Ovary (tissue), 10 donors: ENCODE measurements at places on chromosomes 12 and 14.

DNA sequence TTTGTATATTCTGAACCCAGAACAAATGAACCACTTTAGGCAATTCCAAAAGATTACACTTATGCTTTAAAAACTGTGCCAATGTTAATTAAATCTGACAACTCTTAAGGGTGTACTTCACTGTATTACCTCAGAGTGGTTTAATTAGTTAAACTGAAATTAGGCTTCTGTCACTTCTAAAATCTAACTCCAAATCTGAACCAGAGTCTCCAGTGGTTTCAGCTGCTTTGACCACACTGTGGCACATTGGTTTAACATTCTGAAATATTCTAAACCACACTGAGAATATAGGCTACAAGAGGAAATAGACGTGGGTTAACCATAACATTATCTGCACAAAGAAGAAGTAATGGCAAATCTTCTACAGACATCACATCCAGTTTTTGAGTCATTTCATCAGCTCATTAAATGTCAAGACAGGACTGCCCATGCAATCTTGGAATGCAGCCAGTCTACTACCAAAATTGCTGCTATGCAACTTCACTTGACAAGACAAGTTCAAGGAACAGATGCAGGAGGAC is 94.8 kb downstream of the LRP6 start:
- H3K27ac ChIP-seq, result no peak overlapping the region
- H3K4me3 ChIP-seq, result no peak overlapping the region
- no peaks in the 10 kb centered on the region for H3K36me3 ChIP-seq
- no peaks in the 10 kb centered on the region for H3K27me3 ChIP-seq
- no peak for DNase-seq

- H3K27me3 ChIP-seq, result no peaks in the 10 kb centered on the region
- H3K4me3 ChIP-seq, result no peak overlapping the region
- no peak for DNase-seq
- H3K27ac ChIP-seq, result no peak overlapping the region
- no peaks in the 10 kb centered on the region for H3K4me1 ChIP-seq
- H3K36me3 ChIP-seq, result no peaks in the 10 kb centered on the region
Observed at GRCh38 chr12:95517246-95517645, 34.0 kb downstream of the USP44 start.

DNA sequence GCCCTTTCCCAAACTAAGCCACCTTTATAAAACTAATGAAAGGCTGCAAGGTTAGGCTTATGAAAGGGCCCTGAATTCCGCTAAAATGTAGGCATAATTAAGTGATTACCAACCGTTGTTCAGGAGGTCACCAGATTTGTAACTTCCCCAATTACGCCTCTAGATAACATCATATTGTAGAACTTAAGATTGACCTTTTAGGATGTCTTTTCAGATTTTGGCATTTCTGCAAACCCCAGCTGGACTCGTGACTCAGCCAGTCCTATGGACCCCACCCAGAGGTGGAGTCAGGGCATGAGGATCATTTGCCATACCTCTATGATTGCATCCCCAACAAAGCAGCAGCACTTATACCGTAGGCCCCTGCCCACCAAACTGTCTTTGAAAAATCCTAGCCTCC is 3.7 kb upstream of the LPCAT3 start:
- H3K4me1 ChIP-seq, result peaks cover 2% of the 10 kb centered on the region
- H3K27ac ChIP-seq, result no peak overlapping the region
- H3K4me3 ChIP-seq, result no peak overlapping the region
- H3K36me3 ChIP-seq, result no peaks in the 10 kb centered on the region
- no peaks in the 10 kb centered on the region for H3K27me3 ChIP-seq

DNA sequence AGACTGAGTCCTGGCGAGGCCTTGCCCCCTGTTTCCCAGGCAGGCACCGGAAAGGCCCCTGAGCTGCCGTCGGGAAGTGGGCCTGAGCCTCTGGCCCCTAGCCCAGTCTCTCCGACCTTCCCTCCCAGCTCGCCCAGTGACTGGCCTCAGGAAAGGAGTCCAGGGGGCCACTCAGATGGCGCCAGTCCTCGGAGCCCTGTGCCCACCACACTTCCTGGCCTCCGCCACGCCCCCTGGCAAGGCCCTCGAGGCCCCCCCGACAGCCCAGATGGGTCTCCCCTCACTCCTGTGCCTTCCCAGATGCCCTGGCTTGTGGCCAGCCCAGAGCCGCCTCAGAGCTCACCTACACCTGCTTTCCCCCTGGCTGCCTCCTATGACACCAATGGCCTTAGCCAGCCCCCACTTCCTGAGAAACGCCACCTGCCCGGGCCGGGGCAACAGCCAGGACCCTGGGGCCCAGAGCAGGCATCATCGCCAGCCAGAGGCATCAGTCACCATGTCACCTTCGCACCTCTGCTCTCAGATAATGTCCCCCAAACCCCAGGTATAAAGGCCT is 10.9 kb downstream of the TNS2 start:
- peak overlapping the region; percentile 42 for H3K27ac ChIP-seq
- H3K27me3 ChIP-seq, result no peaks in the 10 kb centered on the region
- H3K4me3 ChIP-seq, result no peak overlapping the region
- H3K4me1 ChIP-seq, result peaks cover 17% of the 10 kb centered on the region
- H3K36me3 ChIP-seq, result no peaks in the 10 kb centered on the region

- no peak overlapping the region for H3K4me3 ChIP-seq
- H3K27me3 ChIP-seq, result no peaks in the 10 kb centered on the region
- H3K27ac ChIP-seq, result no peak overlapping the region
Observed at GRCh38 chr12:63206909-63207308, 55.9 kb upstream of the AVPR1A start.

DNA sequence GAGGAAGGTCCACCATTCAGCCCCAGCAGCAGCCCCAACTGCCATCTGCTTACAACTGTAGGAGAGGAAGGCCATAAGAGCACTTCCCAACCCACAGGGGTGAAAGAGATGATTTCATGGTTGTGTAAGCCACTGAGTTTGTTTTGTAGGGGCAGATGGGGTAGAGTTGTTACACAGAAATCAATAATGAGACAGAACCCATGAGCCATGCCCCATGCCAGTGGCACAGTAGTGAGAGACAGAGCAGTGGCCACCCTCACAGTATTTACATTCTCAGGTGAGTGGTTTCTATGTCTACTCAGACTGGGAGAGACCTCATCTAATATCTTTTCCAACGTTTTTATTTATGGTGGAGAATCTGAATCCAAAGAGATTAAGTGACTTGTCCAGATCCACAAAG is 68.6 kb downstream of the NUAK1 start:
- peaks cover 1% of the 10 kb centered on the region for H3K4me1 ChIP-seq
- no peaks in the 10 kb centered on the region for H3K36me3 ChIP-seq
- H3K27ac ChIP-seq, result no peak overlapping the region
- H3K27me3 ChIP-seq, result no peaks in the 10 kb centered on the region
- no peak for DNase-seq

DNA sequence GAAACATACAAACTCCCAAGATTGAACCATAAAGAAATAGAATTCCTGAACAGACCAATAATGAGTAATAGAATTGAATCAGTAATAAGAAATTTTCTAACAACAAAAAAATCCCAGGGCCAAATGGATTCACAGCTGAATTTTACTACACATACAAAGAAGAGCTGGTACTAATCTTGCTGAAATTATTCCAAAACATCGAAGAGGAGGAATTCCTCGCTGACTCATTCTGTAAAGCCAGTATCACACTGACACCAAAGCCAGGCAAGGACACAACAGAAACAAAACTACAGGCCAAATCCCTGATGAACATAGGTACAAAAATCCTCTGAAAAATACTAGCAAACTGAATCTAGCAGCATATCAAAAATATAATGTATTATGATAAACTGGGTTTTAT is 367.8 kb upstream of the CLEC14A start:
- no peaks in the 10 kb centered on the region for H3K27me3 ChIP-seq
- H3K27ac ChIP-seq, result no peak overlapping the region
- no peaks in the 10 kb centered on the region for H3K4me1 ChIP-seq
- no peak for DNase-seq
- H3K36me3 ChIP-seq, result no peaks in the 10 kb centered on the region
- no peak overlapping the region for H3K4me3 ChIP-seq

DNA sequence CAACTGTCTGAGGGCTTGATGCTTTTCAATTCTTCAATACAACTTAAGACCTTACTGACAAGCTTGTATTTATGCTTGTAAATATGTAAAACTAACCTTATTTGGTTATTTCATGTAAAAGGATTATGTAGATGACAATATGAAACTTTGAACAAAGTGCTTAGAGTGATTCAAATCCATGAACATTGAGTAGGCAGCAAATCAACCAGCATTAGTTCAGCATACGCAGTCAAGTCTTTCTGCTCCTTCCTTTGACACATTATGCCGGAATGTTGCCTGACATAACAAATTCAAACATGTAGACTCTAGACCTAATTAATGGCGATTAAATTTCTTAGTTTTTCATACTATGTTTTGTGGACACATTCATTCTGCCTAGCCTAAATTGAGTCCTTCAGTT is 105.2 kb downstream of the FGD4 start:
- no peak overlapping the region for H3K4me3 ChIP-seq
- H3K27me3 ChIP-seq, result no peaks in the 10 kb centered on the region
- no peak for DNase-seq
- H3K27ac ChIP-seq, result no peak overlapping the region
- H3K36me3 ChIP-seq, result no peaks in the 10 kb centered on the region

GRCh38 chr12:59080101-59080500 is 159.8 kb upstream of the LRIG3 start:
- no peak overlapping the region for H3K27ac ChIP-seq
- DNase-seq, result no peak
- no peaks in the 10 kb centered on the region for H3K36me3 ChIP-seq
- H3K4me1 ChIP-seq, result no peaks in the 10 kb centered on the region
- no peak overlapping the region for H3K4me3 ChIP-seq

GRCh38 chr12:112354399-112354798 is 27.8 kb downstream of the HECTD4 start:
- no peak overlapping the region for H3K4me3 ChIP-seq
- no peaks in the 10 kb centered on the region for H3K27me3 ChIP-seq
- no peak overlapping the region for H3K27ac ChIP-seq

DNA sequence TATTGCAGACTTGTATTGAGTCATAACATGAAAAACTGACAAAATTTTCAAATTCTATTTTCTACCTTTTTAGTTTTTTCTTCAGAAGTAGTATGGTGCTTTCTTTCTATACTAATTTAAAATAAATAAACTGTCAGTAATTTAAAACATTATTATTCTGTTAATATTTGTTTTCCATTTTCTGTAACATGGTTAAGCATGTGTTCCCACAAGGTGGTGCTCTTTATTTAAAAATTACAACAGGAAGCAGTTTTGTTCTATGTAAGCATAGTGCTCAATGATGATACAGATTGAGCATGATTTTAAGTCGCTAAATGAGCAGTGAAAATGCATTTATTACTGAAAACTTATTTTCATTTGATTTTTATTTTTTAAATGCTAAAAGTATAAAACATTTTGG is 114.6 kb downstream of the PPFIA2 start:
- H3K4me1 ChIP-seq, result no peaks in the 10 kb centered on the region
- H3K4me3 ChIP-seq, result no peak overlapping the region
- H3K27ac ChIP-seq, result no peak overlapping the region
- H3K36me3 ChIP-seq, result no peaks in the 10 kb centered on the region

- no peaks in the 10 kb centered on the region for H3K4me1 ChIP-seq
- no peaks in the 10 kb centered on the region for H3K36me3 ChIP-seq
Observed at GRCh38 chr12:131197490-131197889, 243.8 kb downstream of the ADGRD1 start.

DNA sequence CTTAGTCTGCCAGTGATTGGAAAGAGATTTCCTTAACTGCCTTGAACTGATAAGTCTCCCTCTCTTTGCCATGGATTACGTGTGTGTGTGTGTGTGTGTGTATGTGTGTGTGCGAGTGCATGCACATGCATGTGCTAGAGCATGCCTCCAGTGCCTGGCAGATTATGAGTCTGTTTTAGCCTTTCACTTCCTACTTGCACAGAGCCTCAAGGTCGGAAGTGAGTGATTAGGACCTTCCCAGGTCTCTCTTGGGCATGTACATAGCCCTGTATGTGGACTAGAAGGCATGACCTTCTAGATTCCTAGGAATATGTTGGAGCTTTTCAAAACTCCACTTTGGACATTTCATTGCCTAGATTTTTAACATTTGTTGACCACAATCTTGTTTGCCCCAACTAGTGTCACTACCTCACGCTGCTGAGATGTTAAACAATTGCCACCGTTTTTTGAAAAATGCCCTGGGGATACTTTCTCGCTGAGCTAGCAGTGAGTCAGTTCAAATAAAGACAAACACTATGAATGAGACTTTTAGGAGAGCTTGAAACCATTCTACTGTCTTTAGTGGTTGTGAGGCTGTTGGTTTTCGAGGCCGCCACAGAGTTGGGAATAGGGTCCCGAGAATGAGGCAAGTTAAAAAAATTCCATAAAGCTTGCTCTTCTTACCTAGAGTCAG is 28.2 kb downstream of the KIAA0586 start:
- no peaks in the 10 kb centered on the region for H3K27me3 ChIP-seq
- no peaks in the 10 kb centered on the region for H3K4me1 ChIP-seq
- no peak overlapping the region for H3K27ac ChIP-seq
- no peaks in the 10 kb centered on the region for H3K36me3 ChIP-seq

DNA sequence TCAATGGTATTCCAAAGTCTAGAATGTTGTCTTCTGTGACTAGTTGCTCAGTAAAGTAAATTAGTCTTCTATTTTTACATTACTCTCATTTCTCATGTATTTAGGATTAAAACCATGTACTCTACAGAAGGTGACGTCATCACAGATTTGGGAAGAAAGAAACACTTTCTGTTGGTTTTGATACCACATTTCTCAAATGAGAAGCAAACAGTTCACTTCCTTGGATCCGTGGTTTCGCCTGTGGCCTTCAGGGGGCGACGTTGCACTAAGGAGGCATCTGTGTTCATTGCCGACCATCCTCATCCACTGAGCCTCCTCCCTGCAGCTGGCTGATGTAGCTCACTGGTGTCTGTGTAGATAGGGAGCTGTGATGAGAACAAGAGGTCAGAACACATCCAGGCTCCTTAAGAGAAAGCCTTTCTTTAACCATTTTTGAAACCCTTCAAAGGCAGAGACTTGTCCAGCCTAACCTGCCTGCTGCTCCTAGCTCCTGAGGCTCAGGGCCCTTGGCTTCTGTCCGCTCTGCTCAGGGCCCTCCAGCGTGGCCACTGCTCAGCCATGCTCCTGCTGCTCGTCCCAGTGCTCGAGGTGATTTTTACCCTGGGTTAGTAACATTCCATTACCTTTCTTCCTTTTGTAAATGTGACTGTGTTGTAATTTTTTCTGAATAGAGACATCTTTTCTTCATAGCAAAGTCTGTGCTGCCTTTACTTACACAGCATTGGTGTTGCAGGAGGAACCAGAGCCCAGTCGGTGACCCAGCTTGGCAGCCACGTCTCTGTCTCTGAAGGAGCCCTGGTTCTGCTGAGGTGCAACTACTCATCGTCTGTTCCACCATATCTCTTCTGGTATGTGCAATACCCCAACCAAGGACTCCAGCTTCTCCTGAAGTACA is 220.6 kb upstream of the OR4E1 start:
- H3K27me3 ChIP-seq, result no peaks in the 10 kb centered on the region
- no peaks in the 10 kb centered on the region for H3K4me1 ChIP-seq
